ENCODE measurements at places on chromosomes 3 and 15.

- no peak for DNase-seq
Observed at GRCh38 chr3:44019736-44020135, 221.9 kb upstream of the TOPAZ1 start.

DNA sequence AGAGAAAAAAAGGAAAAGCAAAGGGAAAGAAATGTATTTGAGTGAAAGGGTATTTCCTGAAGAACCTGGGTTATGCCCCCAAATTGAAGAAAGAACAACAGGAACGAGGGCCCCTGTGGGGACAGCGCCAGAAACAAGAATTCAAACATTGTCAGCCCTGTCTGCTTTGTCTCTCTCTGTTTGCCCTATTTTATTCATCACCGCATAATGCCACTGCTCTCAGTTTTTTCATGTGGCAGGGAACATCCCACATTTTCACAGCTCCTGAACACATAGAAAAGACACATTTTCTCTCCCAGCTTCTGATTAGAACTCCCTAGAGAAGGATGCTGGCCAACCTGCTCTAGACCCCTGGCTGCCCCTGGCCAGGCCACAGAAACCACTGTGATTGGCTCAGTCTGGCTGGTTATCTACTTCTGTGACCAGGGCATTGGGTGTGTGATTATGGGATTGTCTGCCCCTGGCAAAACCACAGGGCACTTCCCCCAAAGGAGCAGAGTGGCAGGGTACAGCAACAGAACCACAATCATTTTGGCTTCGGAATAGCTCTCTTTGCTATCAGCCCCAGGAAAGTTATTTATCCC is 31.3 kb upstream of the CCDC54 start:
- DNase-seq: no peak

DNA sequence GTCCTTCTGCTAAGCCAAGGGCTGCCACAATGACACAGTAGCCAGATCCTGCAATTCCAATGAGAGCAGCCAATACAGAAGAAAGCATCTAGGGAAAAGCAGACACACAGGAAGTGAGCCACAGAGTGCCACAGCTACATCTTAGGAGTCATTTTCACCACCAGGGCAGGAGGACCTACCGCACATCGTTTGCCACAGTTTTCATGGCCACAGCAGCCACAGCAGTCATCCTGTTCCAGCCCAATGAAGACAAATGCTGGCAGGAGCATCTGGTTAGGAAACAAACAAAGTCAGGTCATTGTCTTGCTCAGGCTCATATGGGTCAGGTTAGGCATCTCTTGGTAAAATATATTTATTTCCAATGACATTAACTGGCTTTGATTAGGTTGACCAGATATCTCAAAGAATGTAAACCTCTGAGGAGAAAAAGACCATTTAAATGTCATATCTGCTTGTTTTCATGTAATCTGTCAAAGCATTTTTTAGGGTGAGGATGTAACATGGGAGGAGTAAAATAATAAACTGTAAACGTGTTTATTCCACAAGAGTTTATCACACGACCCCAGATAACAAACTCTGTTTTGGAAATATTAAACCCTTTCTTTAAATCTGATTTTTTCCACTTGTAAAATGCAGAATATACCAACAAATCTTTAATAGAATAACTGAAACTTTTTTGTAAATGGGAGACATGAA is 1.8 kb downstream of the TM4SF1 start:
- DNase-seq: no peak

DNA sequence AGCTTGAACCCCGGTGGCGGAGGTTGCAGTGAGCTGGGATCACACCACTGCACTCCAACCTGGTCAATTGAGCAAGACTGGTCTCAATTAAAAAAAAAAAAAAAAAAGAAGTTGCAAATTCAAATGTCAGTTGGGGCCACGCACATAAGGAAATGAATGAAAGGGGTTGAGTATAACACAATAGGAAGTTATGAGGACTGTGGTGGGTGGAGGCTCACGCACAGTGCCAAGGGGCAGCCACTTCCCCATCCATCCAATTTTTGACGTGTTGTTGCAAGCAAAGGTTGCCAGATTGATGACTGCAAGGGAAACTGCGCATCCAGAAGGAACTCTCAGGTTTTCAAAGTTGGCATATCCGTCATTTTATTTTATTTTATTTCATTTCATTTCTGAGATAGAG is 532.2 kb downstream of the NTRK3 start:
- DNase-seq: no peak

DNA sequence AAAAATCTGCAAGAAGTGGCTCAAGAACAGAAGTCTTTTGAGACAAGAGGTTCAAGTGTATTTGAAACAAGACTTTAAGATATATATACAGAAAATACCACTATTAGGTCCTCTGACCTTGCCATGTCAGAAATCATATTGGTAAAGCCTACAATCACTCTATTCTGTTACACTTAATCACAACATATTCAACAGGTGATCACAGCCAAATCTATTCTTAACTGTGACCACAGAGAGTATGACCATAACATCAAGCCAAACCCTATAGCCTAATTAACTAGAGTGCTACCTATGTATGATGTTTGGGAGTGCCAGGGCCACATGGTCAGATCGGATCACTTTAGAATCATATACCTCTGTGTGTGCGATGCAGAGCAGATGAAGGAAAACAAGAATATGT is 2.2 kb downstream of the DNAJC19 start:
- DNase-seq: no peak

DNA sequence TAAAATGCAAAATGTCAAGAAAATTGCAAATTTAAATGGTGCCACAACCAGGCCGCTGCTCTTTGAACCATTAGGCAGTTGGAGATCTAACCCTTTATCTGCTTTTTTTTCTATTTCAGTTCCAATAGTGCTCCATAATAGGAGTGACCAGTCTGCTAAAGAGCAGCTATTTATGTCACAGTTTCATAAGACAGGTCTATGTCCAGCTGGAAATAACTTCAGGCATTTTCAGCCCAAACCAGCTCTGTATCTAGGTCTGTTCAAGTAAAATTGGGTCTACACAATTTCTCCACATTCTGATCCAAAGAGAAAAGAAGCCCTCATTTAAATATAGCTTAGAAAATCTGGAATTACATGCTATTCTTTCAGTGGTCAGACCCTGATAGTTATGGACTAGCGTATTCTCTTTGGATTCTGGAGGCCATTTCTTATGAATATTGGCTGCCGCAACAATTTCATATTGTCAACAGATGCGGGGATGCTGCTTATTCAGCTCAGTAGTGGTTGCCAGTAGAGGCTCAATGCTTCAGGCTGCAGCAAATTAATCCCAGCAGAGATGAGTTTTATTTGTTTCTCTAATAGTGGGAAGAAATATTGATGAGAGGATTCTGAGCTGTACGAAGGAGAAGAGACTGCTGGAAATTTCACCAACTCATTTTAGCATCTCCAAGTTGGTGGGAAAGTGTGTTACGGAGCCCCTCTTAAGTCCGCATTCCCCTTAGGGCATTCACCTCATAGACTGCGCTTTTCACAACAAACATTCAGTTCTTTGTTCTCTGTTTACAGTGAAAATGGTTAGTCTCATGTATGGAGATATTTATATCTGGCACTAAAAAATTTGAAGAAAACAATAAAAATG is 887.0 kb downstream of the ROBO1 start:
- DNase-seq: no peak

- no peak for DNase-seq
Observed at GRCh38 chr3:183553334-183554026, 2.0 kb downstream of the KLHL6 start.

GRCh38 chr15:29645841-29646240 is 176.4 kb downstream of the TJP1 start:
- no peak for DNase-seq

GRCh38 chr3:49903451-49904424 is at the start of gene MST1R:
TSS of gene MST1R (minus strand) at chr3:49903873. CDS start at chr3:49903609, 264 bp downstream.
- peak; percentile 97 for DNase-seq

DNA sequence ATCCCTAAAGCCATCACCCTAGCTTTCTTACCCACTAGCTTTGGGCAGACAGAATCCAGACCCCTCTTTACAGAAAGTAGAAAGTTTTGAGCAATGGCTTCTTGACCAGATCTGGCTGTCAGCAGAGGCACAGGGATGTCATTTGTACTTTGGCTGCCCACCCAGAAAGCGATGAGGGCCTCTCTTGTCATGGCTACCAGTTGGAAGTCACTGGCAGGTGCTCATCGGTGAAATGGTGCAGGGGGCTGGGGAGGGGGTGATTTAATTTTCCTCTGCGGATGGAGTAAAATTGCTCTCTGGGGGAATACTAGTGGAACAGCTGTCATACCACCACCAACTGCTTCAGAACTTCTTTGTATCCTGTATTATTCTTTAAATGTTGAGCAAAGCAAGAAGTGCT is 393.7 kb downstream of the LSAMP start:
- DNase-seq: no peak

DNA sequence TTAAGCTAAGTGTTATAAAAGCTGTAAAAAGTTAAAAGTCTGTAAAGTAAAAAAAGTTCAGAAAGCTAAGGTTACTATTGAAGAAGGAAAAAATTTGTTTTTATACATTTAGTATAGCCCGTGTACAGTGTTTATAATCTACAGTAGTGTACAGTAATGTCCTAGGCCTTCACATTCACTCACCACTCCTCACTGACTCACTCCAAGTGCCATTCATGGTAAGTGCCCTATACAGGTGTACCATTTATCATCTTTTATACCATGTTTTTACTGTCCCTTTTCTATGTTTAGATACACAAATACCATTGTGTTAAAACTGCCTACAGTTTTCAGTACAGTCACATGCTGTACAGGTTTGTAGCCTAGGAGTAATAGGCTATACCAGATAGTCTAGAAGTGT is 8.8 kb downstream of the CCDC71 start:
- no peak for DNase-seq

DNA sequence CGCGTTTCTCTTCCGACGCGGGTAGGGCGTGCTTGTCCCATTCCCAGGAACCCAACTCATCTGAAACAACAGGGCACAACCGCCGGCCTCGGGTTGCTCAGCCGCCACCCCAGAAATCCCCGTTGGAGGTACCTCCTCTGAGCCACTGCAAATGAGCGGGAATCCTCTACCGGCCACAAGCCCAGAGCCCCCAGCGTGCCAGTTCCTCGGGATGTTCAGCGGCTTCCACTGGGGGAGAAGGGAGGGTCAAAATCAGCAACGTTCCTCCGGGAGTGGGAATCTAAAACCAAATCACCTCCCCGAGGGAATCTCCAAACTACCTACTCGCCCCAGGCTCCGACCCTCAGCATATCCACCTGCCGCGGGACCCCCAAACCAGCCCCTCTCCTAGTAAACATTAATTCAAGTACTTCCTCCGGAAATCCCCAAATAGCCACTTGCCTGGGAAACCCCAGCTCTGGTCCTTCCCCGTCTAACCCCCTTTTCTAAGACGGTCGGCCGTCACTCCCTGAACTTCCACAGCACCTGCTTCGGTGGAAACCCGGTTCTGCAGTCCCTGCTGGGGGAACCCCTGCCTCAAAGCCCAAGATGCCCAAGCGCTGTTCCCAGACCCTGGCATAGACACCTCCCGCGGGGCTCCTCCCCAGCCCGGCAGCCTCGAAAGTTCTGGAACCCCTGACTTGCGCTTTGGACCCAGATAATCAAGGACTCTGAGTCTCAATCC is 887 bp downstream of the OXTR start:
- no peak for DNase-seq

GRCh38 chr15:95872366-95872771 is 458.1 kb upstream of the NR2F2 start:
- DNase-seq: no peak

DNA sequence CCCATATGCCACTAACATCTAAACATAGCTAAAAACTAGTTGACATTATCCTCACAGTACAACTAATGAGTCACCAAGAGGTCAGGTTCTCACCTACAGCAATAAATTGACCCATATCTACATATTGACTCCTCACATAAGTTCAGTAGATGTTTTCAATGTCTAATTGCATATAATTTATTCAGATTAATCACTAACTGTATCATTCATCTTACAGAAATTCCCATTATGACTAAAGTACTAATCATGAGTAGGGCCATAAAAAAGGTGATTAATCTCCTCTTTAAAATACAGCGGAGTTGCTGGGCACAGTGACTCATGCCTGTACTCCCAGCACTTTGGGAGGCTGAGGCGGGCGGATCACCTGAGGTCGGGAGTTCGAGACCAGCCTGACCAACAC is 82.4 kb upstream of the ST3GAL6 start:
- DNase-seq: no peak

DNA sequence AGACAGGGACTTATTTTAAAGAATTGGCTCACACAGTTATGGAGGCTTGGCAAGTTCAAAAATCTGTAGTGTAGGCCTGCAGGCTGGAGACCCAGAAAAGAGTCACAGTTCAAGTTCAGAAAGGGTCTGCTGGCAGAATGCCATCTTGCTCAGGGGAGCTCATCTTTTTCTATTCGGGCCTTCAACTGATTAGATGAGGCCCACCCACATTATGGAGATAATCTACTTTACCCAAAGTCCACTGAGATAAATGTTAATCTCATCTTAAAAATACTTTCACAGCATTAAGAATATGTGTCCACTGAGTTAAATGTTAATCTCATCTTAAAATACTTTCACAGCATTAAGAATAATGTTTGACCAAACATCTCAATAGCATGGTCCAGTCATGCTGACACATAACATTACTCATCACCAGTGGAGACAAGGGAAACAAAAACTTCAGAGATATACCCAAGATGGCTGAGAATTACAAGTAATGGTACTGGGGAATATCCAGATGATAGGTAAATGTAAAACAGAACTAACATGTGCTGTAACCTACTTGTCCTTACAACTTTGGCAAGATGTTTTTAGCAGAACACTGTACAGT is 74.3 kb upstream of the STAC start:
- no peak for DNase-seq

- no peak for DNase-seq
Observed at GRCh38 chr3:151563305-151563704, 102.4 kb upstream of the IGSF10 start.

GRCh38 chr3:37762698-37763097 is 99.0 kb upstream of the CTDSPL start:
- no peak for DNase-seq

GRCh38 chr3:193761969-193762368 is 169.0 kb downstream of the OPA1 start:
- DNase-seq: no peak

GRCh38 chr3:193945143-193945542 is 190.8 kb upstream of the HES1 start:
- no peak for DNase-seq

DNA sequence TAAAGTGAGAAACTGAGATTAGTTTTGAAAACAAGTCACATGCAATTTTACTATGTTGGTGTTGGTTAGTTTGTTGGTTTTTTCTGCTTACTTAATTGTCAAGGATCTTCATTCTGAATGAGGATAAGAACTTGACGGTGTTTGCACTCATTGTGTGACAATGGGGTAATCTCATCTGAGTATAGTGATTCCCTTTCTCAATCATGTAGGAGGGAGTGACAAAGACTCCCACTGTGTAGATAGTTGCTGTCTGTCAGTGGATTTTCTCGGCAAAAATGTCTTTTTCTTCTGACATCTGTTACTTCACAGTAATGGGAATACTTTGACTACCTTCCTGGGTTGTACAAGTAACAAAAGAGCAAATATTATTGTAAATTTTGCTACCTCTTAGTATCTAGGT is 23.5 kb downstream of the KCNH8 start:
- no peak for DNase-seq

- DNase-seq: no peak
Observed at GRCh38 chr3:37926611-37927010, 64.0 kb upstream of the VILL start.
